ENCODE measurements at places on chromosomes 12 and 14.
A peak's percentile ranks its signal among the peaks of the same experiment; 100 is the strongest.

- DNase-seq = no peak
These were observed 60.5 kb downstream of the GPATCH2L start for GRCh38 chr14:76212242-76212641.

- DNase-seq = no peak
These were observed 18.8 kb upstream of the FLVCR2 start for GRCh38 chr14:75559451-75560222.

DNA sequence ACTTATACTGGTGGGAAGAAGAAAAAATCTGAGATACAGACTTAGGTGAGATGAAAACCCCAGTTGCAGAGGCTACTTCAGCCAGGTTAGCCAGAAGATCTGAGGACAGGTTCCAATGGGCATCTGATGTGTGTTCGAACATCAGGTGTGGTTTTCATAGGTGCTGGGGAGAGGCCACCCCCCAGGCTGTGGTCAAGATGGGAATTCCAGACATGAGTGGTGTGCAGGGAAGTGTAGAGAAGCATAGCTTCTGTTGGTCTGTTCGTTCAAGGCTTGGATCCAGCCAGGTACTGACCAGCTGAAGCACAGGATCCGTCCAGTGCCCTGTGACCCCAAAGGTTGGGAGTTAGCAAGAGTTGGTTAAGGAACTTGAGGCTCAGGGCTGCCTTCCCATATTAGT, 85.5 kb downstream of the SSPN start:
- DNase-seq = no peak

DNA sequence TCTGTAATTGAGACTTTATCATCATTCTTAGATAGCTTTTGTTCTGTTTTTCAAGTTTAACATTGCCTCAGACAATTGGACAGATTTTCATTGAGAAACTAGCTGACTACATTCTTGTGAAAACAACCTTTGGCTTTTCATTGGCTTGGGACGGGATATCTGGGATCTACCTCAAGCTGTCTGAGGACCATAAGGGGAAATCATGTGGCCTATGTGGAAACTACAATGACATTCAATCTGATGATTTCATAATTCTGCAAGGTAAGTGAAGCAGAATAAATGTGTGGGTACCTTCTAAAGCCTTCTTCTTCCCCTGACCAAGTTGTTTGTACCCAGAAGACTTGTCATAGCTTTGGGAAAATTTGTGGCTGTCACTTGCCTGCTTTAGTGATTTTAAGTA, 133.5 kb downstream of the OTOGL start:
- DNase-seq = no peak

DNA sequence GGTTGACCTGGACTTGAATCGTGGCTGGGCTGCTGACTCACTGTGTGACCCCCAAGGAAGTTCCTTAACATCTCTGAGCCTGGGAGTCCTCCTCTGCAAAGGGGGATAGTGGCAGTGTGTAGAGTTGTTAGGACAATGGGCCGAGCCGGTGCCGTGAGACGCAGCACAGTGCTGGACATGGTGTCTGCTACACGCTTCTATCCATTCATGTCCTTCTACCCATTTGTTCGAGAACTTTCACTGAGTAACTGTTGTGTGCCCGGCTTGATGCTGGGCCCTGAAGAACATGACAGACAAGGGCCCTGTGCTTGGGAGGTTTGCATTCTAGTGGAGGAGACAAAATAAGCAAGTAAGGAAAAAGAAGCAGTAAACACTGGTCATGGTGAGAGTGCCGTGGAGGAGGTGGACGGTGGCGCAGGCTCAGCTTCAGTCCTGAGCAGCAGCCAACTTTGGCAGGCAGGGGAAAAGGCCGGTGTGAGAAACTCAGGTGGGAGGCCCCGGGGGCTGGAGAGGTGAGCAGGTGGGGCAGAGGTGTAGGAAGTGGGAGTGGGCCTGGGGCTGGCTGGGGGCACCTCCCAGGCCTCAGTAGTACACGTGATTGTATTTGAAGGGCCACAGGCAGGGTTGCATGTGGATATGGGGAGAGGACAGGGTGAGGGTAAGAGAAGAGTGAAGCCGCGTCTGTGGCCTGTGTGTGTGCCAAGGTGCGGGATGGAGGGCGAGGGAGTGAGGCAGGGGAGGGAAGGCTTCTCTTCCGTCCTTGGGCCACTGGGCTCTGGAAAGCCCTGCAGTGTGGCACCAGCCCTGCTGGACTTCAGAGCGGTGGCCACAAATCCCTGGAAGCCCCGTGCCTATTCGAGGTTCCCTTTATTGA, 13.8 kb downstream of the VASH1 start:
- peak; percentile 12 for DNase-seq

GRCh38 chr12:96034621-96035282, 635 bp downstream of the LTA4H start:
- DNase-seq = no peak

DNA sequence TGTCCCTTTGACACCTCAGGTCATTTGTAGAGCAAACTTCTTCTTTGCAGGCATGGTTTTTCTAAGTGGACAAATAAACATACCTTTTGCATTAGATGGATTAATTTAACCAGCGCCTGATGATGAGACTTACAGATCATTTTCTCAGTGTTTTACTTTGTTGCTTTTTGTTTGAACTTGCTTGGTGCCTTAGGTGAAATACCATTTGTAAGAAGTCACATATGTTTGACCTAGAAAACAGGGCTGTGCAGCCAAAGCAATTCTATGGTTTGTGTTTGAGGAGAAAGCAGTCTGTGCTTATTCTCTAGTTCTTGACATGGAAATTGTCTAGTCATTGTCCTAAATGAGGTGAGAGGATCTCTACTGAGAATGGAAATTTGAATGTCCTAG, 111.1 kb downstream of the DIP2B start:
- no peak for DNase-seq

DNA sequence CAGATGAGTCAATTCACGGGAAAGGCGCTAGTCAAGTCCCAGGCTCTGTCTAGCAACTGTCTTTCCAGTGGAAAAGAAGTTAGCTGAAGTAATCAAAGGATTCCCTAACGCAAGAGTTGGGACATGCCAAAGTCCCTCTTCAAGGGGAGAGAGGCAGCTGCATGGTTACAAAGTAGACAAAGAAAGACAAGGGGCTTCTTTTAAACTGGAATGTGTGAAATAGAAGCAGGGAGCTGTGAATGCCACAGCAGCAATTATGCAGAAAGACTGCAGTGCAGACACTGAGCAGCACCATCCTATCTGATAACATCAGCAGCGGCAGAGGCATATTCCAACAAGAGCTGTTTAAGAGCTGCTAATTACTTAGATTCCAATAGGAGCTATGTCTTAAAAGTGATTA, 12.5 kb upstream of the CIPC start:
- no peak for DNase-seq

DNA sequence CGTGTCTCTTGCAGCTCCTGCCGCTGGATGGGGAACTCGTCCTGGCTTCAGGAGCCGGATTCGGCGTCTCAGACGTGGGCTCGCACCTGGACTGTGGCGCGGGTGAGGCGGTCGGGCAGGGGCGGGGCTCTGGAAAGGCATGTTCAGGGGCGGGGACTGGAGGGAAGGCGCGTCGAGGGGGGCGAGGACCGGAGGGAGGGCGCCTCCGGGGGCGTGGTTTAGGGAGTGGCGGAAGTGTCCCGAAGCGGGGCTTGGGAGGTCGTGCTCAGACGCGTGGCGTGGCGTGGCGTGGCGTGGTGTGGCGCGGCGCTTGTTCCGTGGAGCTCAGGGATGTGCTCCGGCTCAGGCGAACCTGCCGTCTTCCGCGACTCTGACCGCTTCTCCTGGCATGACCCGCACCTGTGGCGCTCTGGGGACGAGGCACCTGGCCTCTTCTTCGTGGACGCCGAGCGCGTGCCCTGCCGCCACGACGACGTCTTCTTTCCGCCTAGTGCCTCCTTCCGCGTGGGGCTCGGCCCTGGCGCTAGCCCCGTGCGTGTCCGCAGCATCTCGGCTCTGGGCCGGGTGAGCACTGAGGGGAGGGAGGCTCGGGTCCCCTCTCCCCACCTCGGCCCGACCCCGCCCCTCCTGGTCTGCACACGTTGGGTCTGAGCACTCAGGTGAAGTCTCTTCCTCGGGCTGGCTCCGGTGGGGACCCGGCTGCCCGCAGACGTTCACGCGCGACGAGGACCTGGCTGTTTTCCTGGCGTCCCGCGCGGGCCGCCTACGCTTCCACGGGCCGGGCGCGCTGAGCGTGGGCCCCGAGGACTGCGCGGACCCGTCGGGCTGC, 6.2 kb downstream of the AMN start:
- DNase-seq = peak; percentile 86

DNA sequence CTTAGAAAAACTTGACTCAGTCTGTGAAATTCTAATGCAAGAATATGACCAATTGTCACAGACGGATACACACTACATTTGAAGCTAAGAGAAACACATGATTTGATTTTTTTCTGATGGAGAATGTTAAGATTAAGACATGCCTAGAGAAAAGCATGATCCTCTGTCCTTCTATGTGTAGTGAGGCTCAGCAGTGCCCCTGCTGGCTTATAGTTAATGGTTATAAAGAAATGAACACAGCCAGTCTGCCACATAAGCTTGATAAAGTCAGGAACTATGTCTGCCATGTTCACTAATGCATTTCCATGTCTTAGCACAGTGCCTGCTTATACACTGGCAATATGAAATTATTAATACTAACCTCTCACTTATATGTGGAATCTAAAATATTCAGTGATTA, 168.1 kb upstream of the DAAM1 start:
- DNase-seq = no peak

GRCh38 chr14:53472306-53472705, 319.2 kb upstream of the DDHD1 start:
- no peak for DNase-seq

DNA sequence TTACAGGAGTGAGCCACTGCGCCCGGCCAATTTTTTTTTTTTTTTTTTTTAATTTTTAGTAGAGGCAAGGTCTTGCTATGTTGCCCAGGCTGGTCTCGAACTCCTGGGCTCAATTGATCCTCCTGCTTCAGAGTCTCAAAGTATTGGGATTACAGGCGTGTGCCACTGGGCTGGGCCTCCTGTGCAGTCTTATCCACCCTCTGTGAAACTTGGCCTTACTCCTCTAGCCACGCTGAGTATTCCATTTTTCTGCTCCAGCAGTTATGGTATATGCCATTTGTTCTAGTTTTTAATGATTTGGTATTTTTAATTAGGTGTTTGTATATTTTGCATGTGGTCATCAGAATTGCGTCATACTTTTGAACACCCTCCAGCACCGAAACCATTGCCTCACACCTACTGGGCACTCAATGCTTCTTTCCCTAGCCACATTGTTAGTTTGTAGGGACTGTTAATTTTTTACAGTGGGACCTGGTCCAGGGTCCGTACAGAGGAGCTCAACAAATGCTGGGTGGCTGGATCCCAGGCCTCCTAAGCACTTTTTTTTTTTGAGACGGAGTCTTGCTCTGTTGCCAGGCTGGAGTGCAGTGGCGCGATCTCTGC, 11.4 kb downstream of the RIOX1 start:
- no peak for DNase-seq

DNA sequence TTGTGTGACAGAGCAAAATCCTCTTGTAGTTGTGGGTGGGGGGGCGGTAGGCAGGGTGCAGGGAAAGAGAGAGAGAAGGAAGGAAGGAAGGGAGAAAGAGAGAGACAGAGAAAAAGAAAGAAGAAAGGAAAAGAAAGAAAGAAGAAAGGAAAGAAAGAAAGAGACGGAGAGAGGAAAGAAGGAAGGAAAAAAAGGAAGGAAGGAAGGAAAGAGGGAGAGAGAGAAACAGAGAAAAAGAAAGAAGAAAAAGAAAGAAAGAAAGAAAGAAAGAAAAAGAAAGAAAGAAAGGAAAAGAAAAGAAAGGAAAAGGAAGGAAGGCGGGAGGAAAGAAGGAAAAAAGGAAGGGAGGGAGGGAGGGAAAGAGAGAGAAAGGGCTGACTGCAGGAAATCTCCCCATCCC, 17.6 kb upstream of the FAIM2 start:
- no peak for DNase-seq
